Omental fat pad (tissue), 4 donors: ENCODE measurements at places on chromosomes 5 and 9. TPM values are rescaled to one million over a fixed set of nuclear protein-coding genes. Genes with fewer than 3 reads are reported as not detected.

DNA sequence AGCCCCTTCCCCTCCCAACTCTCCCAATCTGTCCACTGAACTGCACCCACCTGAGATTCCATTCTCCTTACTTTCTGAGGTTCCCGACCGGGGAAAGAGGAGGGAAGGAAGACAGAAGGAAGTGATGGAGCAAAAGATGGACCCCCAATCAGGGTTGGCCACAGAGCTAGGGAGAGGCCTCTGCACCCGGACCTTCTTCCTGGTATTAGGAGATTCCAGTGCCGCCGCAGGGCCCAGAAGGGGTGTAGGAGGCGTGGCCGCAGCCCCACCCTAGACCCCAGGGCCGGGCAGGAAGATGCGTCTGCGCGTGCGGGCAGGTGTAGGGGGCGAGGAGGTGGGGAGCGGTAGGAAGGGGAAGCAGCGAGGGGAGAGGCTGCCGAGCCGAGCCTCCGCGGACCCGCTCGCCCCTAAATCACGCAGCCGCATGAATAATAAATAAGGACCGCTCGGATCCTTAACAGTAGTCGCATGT lies 104.2 kb upstream of the MVB12B start:
- no peak for DNase-seq

The CNTFR gene
- 53.7 TPM for total RNA-seq

DNA sequence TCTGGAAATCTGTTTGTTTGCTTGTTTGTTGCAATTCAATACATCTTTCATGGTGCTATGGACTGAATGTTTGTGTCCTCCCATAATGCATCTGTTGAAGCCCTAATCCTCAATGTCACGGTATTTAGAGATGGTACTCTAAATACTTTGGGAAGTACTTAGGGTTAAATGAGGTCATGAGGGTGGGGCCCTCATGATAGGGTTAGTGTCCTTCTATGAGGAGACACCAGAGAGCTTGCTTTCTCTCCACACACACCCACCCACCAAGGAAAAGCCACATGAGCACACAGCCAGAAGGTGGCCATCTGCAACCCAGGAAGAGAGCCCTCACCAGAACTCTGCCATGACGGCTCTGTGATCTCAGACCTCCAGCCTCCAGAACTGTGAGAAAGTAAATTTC lies 32.7 kb downstream of the DMGDH start:
- DNase-seq = no peak

DNA sequence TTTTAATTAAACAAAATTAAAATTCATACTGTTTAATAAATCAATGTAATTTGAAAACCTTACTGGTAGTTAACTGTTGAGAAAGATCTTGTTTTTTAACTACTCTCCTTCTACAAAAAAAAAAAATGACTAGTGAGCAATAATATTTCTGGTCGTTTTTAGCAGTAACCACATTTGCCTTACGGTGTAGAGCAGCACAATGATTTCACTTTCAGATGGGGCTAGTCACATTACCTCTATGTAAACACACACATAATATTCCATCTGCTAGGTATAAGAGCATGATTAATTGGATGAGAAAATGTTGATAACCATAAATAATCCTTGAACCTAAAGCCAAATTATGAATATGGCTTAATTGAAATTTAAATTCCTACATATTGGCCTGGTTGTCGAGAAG lies 198.1 kb downstream of the CHSY3 start:
- DNase-seq = no peak

DNA sequence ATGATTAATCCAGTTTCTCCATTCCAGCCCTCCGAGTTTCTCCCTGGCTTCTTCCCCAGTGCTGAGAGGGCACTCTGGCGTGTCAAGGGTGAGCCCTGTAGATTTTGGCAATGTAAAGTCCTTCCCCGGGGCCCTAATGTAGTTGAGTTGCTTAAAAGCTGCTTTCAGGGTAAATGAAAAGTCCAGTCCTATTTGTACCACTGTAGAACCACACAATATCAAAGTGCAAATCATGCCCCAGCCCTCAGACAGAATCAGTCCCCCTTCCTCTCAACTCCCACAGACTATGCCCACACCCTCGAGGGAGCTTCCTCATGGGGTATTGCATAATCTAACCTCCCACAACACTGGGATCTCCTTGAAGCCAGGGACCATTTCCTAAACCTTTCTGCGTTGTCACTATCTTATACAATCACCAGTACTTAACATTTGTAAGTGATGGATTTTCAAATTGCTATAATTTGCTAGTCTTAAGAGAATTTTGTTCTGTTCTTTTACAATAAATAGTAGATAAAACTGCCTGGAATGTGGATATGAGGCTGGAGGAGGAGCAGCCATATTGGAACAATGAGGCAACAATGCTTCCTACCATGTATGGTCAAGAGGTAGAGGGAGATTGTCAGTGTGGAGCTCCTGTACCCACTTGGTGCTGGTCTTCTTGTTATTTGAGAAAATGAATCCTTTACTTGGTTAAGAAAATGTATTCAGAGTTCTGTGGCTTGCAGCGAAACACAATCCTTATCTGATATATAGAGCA lies 34.4 kb downstream of the ZNF366 start:
- DNase-seq = no peak

GRCh38 chr5:15601853-15602252 lies 101.9 kb downstream of the FBXL7 start:
- DNase-seq = no peak

The ADGRD2 gene
- total RNA-seq = not detected

DNA sequence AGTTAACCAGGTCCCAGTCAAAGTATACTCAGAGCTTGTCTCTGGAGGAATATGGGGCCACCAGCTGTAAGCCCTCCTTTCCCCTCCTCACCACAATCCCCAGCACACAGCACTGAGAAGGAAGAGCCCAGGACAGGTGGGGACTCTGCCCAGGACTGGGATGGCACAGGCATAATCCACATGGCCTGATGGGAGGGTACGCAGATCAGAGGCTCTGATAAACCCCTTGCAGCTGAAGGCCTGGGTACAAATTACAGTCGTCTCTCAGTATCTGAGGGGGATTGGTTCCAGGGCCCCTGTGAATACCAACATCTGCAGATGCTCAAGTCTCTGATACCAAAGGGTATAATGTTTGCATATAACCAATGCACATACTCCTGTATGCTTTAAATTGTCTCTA lies 245.8 kb downstream of the CRB2 start:
- no peak for DNase-seq

The NTRK2 gene
- 13.9 TPM for total RNA-seq

- no peak for DNase-seq
Measured at GRCh38 chr9:132068605-132069004, 11.1 kb downstream of the MED27 start.

- DNase-seq = no peak
Measured at GRCh38 chr5:5351288-5351979, 71.0 kb upstream of the ICE1 start.

DNA sequence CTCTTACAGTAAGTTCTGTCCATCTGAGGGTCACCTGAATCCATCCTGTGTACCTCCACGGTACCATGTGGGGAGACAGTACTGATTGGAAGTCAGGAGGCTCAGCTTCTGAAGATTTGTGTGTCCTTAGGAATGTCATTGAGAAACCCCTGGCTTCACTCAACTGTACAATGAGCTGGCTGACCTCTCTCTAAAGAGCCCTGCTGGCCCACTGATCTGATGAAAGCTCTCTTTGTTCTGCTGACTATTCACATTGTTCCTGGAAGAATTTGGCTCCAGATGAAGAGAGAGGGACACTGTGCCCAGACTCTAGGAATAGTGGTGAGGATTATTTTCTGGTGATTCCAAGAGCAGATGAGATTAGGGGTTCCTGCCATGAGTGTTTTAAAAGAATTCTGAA lies 141.2 kb downstream of the LURAP1L start:
- no peak for DNase-seq

GRCh38 chr5:34484216-34484920 lies 171.8 kb upstream of the RAI14 start:
- no peak for DNase-seq

The CTNND2 gene
- 0.93 TPM for total RNA-seq

The IFNK gene
- total RNA-seq = not detected

The SLC34A1 gene
- total RNA-seq = not detected

GRCh38 chr9:131923766-131924165 lies 155.9 kb downstream of the MED27 start:
- no peak for DNase-seq

- no peak for DNase-seq
Measured at GRCh38 chr9:19087106-19088000, 15.4 kb downstream of the HAUS6 start.

The ARSI gene
- total RNA-seq = 43.1 TPM

The HK3 gene
- total RNA-seq = 61.6 TPM

- DNase-seq = no peak
Measured at GRCh38 chr5:38639377-38640358, 83.2 kb upstream of the LIFR start.

GRCh38 chr5:80348171-80348570 lies 28.4 kb downstream of the SPZ1 start:
- no peak for DNase-seq

The PAEP gene
- total RNA-seq = not detected

DNA sequence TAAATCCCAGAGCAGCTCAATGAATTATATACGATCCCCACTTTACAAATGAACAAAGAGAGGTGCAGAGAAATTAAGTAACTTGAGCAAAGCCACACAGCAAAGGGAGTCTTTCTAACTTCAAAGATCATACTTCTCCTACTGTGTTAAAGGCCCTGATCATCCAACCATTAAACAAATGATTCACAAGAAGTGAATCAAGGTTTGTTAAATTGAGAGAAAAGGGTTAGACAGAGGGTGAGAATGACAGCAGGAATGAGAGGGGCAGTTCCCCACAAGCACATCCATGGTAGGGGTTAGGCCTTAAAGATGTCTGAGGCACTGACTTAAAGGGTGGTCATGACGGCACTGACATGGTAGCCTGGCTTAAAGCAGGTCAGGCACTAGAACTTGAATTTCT lies 10.7 kb downstream of the IDNK start:
- no peak for DNase-seq

- DNase-seq = no peak
Measured at GRCh38 chr9:29928072-29928471, 2354.8 kb upstream of the C9orf72 start.
